ENCODE measurements at places on chromosomes 5 and 9.

DNA sequence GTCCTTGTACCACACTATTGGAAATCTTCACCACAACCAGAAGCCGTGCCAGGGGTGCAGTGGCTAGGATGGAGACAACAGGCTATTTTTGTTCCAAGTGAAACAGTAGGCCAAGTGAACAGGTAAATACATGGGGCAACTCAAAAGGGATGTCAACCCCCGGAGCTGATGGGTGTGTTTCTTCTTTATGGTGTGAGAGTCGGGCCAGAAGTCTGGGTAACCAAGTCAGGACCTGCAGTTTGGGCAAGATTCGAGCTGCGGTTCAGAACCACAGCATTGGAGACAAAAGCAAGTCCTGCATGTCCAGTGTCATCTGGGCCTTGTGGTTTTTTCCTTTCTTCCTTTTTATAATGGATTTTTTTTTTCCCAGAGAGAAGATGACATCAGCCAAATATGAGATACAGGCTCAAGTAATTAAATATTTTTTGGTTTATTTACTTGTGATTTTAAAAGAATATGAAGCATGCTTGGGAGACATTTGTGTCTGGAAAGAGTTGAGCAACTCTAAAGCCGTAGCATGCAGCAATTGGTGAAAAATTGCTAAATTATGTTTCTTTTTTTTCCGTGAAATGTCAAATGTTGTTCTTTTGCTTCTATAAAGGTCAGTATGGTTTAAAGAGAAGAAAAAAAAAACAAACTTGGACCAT, 261.6 kb downstream of the ARRDC3 start:
- no peak for DNase-seq

GRCh38 chr9:136565086-136565714, 19.4 kb upstream of the NOTCH1 start:
- no peak for DNase-seq

DNA sequence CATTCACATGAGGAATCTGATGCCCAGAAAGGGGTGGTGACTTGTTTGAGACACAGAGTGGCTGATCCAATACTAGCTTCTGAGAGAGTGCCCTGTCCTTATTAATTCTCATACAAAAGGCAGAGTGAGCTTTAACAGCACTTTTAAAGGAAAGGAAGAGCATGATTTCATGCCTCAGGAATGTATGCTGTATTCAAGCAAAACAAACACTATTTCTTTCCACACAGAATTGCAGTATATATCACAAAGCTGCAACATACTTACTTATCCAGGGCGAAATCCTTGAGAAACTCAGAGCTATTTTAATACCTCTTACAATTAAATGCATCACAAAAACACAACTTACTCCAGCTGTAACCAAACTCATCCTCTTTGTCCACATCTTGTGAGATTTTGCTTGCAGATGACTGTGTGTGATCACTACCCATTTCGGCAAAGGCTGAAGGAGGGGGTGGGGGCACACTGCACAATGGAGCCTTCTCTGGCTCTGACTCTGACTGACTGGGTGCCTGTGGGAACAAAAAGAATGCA, 139.8 kb downstream of the MPDZ start:
- no peak for DNase-seq

DNA sequence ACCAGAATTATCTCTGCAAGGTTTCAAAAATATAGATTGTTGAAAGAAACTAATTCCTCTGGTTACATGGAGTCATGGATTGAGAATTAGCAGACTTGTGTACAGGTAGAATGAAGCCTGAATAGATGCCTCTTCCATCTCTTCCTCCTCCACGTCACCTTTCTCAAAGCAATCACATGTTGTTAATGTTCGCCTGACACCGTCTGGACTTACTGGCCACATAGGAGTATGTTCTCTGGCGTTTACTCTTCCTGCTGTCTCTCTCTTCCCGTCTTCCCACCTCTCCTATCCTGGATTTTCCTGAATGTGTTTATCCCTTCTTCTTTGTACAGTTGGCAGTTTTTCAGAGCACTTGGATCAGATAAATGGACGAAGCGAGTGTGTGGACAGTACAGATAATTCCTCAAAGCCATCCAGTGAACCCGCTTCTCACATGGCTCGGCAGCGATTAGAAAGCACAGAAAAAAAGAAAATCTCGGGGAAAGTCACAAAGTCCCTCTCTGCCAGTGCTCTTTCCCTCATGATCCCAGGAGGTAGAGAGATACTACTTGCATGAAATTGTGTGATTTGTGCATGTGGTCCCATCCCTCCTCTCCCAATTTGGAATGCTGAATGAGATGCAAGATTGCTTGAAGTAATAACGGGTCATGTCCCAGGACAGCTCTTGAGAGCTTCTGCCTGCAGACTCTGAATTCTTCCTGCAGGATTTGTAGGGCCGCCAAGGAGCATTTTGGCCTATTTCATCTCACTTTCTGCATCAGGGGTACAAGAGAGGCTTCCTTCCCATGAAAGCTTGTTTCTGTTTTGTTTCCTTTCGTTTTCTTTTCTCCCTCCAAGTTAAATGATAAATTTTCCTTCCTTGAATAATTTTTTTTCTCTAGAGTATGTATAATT, 47.3 kb downstream of the CD180 start:
- DNase-seq: no peak

DNA sequence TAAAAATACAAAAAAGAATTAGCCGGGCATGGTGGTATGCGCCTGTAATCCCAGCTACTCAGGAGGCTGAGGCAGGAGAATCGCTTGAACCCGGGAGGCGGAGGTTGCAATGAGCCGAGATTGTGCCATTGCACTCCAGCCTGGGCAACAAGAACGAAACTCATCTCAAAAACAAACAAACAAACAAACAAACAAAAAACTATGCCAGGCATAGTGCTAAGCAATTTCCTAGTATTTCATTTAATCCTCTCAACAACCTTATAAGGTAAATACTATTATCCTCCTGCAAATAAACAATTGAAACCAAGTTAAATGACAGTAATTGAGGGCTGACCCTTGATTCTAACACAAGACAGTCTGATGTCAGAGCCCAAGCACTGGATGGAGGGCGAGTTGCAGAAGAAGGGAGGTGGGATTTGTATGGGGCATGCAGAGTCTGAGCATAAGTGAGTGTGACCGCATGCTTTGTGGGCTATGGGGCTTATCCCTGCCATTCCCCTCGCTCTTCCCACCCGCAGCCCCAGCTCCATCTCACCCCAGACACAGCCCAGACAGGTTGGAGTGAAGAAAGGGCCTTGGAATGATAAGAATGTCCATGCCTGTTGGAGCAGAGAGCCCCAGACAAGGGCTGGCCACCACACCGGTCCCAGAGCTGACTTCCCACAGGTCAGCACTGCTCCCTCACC, 24.3 kb upstream of the RPS14 start:
- no peak for DNase-seq

DNA sequence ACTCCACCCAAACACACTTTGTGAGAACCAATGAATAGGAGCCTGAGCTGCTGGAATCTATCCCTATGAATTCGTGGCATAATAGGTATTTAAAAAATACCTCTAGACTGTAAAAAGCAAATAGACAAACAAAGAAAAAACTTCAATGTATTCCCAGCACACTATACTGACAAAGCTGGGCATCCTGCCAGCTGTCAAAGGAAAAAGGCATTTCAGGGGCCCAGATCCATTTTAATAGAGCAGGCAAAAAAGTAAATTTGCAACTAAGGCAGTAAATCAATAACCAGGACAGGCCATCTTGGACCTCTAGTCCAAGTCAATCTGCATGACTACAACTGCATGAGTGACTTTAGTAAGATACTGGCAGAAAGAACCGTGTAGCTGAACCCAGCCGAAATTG, 25.6 kb upstream of the LARP1 start:
- no peak for DNase-seq

- DNase-seq: no peak
Measured at GRCh38 chr9:13131991-13132390, 147.5 kb downstream of the MPDZ start.

DNA sequence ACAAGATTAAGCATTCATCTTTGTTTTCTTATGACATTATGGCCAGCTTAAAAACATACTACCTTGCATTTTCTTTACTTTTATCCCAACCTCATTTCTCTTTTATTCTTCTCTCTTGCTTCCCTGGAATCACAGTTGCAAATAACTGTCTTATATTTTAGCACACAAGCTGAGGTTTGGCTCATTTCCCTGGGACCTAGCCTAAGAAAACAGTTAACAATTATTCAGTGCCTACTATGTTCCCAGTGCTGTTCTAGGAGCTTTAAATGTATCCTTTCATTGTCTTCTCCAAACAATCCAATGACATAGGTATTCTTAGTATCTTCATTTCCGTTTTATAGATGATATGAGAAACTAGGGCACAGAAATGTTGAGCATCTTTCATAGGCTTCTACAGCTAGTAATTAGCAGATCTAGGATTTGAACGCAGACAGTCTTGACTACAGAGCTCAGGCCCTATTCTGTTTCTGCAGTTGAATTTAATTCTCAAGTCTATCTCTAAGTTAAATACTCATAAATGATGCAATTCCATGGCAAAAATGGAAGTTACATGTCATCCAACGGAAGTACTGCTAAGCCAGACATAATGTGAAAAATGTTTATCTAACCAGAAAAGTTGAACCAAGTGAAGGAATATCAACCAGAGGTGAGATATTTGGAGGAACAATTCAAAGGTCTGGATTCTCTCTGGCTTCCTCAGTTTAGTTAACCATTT, 52.3 kb upstream of the MTAP start:
- DNase-seq: no peak

DNA sequence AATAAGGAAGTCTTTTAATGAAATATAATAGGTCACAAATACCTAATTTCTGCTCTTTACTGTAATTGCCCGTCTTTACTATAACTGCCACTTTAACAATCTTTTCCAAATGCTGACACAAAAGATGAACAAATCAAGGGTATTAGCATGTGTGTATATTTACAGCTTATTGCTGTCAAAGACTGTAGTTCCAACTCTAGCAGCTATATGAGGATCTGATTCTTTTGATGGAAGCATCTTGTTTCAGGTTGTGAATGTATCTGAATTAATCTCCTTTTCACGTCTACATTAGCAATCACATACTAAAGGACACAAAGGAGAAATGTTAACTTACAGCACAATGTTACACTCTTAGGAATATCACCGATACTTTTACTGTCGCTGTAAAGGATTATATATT, 27.9 kb downstream of the RFX3 start:
- no peak for DNase-seq

GRCh38 chr9:128484686-128485413, 19.7 kb upstream of the GLE1 start:
- no peak for DNase-seq

DNA sequence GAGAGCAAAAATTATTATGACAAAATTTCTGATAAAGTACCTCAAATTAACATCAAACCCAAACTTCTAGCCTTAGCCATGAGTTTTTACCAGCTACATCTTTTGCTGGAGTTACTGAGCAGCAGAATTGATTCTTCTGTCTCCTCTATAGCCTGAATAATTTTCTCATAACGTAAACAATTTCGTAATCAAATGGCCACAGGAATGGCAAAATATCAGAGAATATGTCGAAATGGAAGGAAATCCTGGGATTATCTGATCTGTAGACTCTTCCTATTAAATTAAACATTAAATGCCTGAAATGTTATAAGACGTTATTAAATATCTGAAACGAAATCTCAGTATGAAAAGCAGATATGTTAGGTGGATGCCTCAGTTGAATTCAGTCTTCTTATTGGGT, 41.1 kb downstream of the LURAP1L start:
- no peak for DNase-seq

GRCh38 chr9:7906783-7907550, 107.4 kb upstream of the DMAC1 start:
- no peak for DNase-seq

DNA sequence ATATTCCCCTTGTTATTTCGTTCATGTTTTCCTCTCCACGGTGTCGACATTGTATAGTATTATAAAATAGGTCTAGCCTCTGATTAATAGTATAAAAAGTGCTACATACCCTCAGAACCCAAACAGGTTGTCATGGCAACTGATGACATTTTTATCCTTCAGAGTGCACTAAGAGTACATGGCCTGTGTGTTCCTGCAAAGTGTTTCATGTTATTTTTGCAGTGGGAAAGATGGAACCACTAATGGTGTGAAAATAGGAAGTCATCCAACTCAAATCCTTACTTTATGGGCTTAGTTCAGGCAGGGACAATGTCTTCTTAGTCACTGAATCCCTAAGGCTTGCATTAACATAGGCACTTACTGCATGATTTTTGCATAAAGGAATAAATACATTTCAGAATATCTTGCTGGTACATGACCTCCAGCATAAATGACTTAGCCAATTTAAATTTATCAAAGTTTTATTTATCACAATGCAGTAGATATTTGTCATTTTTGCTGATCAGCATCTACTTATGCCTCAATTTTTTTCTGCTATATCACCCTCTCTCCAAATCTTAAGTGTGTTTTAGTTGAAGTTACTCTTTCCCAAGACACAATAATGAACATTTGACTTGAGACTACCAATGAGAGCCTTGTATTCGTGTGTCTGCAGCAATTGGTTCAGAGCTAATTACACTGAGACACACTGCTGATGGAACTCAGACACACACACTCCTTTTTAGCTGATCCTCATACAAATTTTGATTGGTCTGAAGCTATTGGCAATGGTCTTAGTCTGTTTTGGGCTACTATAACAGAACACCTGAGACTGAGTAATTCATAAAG, 243.7 kb downstream of the KCTD16 start:
- DNase-seq: no peak

- peak; percentile 80 for DNase-seq
Measured at GRCh38 chr5:148805326-148806290, 20.8 kb upstream of the ADRB2 start.

DNA sequence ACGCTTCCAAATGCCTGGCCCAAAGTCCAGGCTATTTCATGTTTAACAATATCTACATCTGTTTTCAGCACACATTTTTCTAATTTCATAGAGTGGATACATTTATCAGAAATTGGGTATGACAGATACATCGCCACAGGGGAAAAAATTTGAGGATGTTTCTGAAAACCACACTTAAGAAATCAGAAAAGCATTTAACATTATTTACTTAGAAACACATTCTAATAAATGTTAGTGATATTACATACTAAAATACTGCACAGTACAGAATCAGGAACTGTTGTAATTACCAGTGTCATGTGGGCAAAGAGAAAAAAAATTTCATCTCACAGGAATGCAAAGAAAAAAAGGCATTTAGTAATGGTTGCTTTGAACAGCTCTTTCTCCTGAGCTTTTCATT, 310.5 kb upstream of the KIF2A start:
- no peak for DNase-seq

DNA sequence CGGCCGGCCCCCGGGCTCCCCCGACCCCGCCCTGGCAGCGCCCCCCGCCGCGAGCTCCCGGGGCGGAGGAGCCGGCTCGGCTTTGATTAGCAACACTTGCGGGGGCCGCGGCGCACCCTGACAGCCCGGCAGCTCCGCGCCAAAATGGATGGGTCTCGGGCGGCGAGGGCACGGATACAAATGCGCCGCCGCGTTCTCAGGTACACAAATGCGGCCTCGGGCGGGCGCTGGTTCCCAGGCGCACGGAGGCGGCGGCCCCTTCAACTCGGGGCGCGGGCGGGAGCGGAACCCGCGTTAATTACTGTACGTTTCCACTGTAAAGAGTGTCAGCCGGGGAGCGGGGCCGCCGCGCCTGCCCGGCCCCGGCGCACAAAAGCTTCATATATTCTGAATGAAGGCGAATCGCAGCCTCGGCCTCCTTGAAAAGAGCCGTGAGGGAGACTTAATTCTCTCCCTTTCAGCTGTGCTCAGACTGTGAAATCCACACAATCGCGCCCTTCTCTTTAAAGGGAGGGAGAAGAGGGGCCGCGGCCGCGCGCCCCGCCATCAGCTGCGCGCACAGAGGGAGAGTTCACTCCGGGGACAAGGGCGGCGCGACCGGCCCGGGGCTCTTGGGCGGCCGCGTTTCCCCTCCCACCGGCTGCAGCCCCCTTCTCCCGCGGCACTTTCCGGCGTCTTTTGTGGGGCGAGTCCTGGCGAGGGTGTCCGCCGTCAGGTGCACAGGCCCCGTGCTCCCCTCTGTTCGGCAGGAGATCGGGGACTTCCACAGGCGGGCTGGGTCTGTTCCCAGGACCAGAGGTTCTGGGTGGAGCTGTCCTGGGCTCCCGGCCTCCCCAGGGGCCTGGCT, 27.0 kb downstream of the MSX2 start:
- DNase-seq: peak; percentile 14
